ENCODE measurements at places on chromosomes 1 and 21. TPM values are rescaled to one million over a fixed set of nuclear protein-coding genes. Genes with fewer than 3 reads are reported as not detected.
A peak's percentile ranks its signal among the peaks of the same experiment; 100 is the strongest.

The RCSD1 gene
- total RNA-seq: not detected

DNA sequence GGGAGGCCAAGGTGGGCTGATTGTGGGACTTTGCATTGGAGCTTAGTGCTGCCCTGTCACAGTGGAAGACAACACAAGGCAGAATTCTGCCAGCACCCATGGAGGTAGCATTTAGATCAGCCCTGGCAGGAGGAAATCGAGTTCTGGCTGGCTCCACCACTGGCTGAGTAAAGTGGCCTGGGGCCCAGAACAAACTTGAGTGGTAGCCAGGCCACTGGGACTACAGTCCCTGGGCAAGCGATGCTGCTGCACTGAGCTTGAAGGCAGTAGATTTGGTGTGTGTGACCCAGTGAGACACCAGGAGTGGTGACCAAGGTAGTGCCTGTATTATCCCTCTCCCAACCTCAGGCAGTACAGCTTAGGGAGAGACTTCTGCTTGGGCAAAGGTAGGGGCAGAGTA is 22.5 kb upstream of the UHMK1 start:
- no peak for DNase-seq

The CFAP107 gene
- not detected for total RNA-seq

The CELA2B gene
- total RNA-seq: not detected

DNA sequence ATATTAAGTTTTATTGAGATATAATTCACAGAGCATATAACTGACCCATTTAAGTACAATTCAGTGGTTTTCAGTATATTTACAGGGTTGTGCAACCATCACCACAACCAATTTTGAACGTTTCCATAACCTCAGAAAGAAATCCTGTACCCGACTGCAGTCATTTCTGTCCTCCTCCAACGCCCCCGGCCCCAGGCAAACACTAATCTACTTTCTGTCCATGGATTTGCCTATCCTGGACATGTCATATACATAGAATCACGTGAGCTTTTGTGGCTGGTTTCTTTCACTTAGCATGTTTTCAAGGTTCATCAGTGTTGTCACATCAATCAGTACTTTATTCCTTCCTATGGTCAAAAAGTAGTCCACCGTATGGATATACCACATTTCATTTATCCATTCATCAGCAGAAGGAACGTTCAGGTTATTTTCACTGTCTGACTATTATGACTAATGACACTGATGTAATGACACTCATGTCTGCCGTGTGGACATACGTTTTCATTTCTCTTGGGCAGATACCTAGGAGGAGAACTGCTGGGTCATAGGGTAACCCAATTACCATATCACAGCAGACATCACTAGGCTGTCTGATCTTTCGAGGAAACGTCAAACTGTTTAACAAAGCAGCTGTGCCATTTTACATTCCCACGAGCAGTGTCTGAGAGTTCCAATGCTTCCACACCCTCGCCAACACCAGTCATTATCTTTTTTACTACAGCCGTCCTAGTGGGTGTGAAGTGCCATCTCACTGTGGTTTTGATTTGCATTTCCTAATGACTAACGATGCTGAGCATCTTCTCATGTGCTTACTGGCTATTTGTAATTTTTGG is 30.8 kb downstream of the MRPL37 start:
- no peak for DNase-seq

The ZNF683 gene
- total RNA-seq: not detected

DNA sequence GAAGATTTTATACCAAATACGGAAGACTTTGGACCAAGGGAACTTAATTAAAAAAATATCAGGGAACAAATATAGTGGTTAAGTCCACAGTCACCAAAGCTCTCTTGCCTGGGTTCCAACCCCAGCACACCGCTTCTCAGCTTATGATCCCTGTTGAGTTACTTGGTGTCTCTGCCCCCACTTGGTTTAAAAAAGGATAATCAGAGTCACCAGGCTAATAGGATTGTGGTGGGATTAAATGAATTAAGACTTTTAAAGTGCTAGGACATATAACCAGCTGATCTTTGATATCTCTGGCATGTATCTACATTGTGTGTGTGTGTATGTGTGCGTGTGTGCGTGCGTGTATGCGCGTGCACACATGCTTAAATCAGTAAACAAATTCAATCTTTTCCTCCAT is 474.7 kb upstream of the DAB1 start:
- no peak for DNase-seq

DNA sequence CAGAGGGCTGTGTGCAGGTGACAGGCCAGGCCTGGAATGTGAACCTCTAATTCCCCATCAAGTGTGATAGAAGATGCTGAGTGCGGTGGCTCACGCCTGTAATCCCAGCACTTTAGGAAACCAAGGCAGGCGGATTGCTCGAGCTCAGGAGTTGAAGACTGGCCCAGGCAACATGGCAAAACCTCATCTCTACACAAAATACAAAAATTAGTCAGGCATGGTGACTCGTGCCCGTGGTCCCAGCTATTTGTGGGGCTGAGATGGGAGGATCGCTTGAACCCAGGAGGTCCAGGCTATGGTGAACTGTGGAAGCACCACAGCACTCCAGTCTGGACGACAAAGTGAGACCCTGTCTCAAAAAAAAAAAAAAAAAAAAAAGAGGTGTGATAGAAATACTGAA is 40.1 kb upstream of the PUM1 start:
- DNase-seq: no peak

- DNase-seq: no peak
These were observed 4.1 kb downstream of the KMO start for GRCh38 chr1:241536304-241536703.

- DNase-seq: no peak
These were observed 42.8 kb upstream of the PPP2R5A start for GRCh38 chr1:212242288-212242984.

DNA sequence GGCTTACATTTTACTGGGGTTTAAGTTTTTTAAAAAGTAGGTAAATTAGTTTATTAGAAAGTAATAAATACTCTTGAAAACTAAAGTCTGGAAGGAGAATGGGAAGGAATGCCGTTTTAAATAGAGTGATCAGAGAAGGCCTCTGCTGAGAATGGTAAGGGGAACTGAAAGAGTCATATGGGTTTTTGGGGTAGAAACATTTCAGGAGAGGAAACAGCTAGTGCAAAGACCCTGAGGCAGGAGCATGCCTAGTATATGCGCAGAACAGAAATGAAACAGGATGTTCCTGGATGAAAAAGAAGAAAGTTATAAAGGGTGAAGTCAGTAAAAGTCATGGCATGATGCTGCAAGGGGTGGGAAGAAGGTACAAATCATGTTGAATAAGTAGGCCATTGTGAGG is 38.9 kb downstream of the ZC3H11B start:
- DNase-seq: no peak

DNA sequence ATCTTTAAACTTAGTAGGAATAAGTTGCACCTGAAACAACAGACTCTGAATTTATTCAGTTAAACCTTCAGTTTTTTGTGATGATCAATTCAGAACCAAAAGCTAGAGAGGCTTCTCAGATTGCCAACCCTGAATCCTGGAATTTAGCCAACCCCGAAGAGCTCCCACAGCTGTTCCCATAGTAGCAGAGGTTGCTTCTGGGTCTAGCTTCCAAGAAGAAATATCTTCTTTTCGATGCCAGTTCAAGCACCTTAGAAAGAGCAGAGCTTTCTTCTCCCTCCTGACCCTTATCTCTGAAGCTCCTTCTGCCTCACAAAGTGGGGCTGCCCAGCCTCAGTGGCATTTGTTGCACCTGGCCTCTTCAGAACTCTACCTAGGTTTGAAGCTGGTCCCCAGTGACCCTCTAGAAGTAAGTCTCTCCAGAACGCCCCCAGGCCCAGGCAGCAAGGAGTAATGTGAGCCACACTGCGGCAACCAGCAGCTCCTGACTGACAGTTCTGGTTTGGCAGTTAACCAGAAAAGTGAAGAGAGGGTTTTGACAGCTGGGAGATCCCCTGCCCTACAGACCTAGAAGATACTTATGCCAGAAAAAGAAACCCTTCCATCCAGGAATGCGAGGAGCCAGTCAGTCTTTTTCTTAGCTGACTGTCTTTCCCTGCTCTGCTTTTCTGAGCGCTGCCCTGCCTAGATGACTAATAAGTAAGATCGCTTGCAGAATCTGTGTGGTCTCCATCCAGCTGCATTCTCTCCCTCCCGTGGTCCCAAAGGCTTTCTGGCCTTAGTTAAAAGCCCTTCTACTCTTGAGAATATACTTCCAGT is 165.9 kb downstream of the ADGRL4 start:
- DNase-seq: peak; percentile 50

DNA sequence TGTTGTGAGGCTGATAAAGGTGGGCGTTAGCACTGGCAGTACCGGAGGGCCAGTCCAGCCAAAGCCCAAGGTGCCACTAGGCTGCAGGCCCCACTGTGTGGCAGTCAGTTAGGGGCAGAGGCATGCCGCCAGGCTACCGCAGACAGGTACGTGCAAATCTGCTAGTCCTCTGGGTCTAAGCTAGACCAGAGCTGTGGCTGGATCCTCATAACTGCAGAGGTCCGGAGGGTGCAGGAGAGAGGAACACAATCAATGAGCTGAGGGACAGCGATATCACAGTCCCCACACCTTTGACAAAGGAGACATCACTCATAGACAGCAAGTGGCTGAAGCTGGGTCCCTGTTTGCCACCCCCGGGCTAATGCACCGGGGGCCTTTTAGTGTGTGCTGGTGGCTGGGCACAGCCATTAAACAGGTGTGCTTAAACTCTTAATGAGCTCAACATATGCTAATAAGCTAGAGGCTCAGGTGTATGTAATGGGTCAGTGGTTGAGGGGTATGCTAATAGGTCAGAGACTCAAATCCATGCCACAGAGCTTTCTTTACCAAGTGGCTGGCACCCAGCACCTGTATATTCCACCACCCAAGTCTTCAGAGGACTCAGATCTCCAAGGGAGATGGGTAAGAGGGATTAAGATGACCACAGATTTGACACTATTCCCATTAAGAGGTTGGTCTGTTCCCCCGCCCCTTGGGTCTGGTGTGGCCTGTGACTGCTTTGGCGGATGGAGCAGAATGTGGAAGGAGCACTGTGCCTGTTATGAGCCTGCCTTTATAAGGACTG is 82.0 kb downstream of the GLIS1 start:
- DNase-seq: no peak

- no peak for DNase-seq
These were observed 262.8 kb downstream of the RWDD3 start for GRCh38 chr1:95496773-95497172.

The FBXO44 gene
- 8.8 TPM for total RNA-seq

DNA sequence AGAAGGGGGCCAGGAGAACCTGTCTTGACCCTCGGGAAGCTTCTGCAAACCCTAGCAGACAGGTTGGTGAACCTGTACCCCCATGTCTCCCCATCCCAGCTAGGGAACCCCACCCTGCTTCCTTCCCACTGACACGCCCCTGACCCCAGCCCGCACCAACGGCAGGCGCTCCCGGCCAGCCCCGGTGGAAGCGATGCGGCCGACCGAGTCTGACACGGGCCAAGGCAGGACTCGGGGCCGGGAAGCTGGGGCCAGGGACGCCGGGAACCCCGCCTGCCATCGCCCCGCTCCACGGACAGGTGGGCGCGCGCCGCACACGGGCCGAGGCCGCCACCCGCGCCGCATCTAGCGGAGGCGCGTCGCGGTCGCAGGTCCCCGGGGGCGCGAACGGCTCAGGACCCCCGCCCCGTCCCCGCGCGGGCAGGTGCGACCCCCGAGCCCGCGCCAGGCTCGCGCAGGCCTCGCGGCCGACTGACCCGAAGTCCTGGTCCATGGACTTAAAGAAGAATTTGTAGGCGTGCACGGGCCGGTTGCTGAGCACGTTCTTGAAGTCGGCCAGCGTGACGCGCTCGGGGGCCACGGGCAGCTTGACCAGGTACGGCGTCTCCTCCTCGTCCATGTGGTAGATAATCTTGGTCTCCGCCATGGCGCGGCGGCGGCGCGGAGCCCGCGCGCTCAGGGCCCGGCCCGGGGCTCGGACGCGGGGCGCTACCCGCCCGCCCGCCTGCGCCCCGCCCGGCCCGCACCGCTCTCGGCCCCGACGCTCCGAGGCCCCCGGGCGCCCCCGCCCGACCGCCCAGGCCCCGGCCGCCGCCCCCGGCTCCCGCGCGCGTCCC is 580 bp downstream of the DVL1 start:
- DNase-seq: no peak

The CYP2J2 gene
- total RNA-seq: 6.1 TPM

- DNase-seq: no peak
These were observed 92.0 kb downstream of the SLC25A24 start for GRCh38 chr1:108108119-108108518.

The CCDC181 gene
- 1.1 TPM for total RNA-seq

- DNase-seq: no peak
These were observed 118.9 kb upstream of the ZC3H11B start for GRCh38 chr1:219731771-219732170.

GRCh38 chr1:93905051-93905450 is 4.2 kb downstream of the GCLM start:
- DNase-seq: no peak

DNA sequence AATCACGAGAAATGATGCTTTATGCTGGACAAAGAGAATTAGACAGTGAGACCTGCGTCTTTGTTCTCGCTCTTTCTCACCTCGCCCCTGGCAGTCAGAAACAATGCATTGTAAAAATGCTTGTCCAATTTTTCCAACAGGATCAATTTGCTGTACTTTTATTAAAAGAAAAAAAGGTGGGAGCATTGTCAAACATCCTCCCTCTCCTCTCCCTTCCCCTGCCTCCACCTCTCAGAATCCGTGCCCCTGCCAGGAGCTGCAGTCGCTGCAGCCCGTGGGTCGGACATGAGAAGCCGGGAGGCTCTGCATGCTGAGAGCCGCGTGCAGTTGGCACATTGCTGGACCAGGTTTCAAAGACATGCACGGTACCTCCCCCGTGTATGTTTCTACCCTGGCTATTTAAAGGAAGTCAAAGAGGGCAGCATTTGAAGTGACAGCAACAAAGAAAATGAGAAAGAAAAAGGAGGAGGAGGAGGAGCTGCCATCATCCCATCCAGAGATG is 161.0 kb upstream of the KAZN start:
- no peak for DNase-seq

- DNase-seq: no peak
These were observed 5.4 kb downstream of the GJA8 start for GRCh38 chr1:147907786-147908509.

DNA sequence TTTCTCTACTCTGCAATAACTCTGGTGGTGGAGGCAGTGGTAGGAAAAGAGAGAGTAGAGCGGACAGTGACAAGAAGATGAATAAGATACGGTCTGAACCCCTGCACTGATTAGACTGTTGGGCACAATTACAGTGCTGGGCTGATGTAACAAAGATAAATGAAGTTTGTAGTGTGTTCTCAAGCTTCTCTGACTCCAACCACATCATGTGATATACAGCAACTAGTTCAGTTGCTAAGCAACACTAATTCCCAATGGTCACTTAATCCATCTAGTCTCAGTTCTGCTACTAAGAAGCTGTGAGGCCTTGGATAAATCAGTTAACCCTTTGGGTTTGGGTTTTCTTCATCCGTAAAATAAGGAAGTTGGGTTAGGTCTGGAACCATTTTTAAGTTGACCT is 17.3 kb downstream of the DDR2 start:
- no peak for DNase-seq

The PRELP gene
- total RNA-seq: not detected

The OR2T29 gene
- not detected for total RNA-seq

- no peak for DNase-seq
These were observed 25.9 kb downstream of the RHBG start for GRCh38 chr1:156394835-156395461.

Measured in H4 (cell line).